ENCODE measurements at places on chromosomes 5 and 9.

GRCh38 chr9:19405771-19406170 is 3.0 kb upstream of the ACER2 start:
- DNase-seq, result no peak

GRCh38 chr9:13992138-13993088 is 321.5 kb downstream of the NFIB start:
- DNase-seq, result no peak

- peak; percentile 18 for DNase-seq
These were observed 146.3 kb downstream of the SNCAIP start for GRCh38 chr5:122458278-122458872.

DNA sequence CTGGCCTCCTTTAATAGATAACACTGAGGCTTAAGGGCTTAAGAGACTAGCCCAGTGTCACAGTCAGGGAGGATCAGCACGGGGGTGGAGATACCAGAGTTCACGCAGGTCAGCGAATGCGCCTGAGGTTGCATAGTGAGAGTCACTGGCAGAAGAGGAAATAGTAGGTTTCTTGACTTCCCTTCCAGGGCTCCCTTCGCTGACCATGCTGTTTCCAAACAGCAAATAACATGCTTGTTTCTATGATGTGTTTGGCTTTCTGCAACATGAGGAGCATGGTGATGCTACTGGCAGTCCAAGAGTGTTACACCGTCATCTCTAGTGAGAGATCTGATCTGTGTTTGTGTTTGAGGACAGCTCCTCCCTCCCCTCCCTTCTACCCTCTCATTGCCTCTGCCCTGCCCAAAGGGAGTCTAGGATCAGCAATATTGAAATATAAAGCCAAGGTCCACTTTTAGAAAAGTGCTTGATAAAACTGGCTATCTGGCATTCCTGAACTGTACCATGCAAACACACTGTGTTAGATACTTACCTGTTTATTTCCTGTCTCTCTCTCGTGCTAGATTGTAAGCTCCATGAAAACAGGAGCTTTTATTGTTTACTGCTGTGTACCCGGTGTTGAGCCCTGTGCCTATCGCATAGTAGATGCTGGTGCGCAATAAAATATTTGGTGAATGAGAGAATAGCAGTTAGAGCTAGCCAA is 12.3 kb downstream of the TLE4 start:
- DNase-seq, result no peak

GRCh38 chr9:6014670-6015270 is 654 bp downstream of the RANBP6 start:
- DNase-seq, result peak; percentile 33

- DNase-seq, result peak; percentile 65
These were observed 7.3 kb downstream of the SRFBP1 start for GRCh38 chr5:121968910-121969607.

GRCh38 chr5:82925061-82925411 is 152.2 kb downstream of the TMEM167A start:
- DNase-seq, result no peak

GRCh38 chr5:148255456-148255855 is 13.1 kb upstream of the SPINK13 start:
- no peak for DNase-seq

DNA sequence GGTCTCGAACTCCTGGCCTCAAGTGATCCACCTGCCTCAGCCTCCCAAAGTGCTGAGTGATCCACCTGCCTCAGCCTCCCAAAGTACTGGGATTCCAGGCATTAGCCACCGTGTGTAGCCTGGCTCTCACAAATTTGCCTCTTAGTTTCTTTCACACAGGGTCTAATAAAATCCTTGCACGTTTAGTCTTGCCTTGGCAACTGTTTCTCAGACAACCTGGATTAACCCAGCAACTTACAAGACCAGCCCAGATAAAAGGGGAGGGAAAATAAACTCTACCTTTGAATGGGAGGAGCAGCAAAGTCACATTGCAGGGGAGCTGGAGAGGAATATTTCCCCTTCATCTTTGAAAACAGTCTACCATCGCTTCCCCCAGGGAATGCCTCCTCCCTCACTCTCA is 29.3 kb upstream of the GNA14 start:
- no peak for DNase-seq

GRCh38 chr9:82128011-82128696 is 139.6 kb downstream of the SPATA31D1 start:
- no peak for DNase-seq

- DNase-seq, result no peak
These were observed 76.5 kb downstream of the KCTD16 start for GRCh38 chr5:144247131-144247530.

GRCh38 chr5:107310181-107310580 is 360.6 kb downstream of the EFNA5 start:
- DNase-seq, result no peak

DNA sequence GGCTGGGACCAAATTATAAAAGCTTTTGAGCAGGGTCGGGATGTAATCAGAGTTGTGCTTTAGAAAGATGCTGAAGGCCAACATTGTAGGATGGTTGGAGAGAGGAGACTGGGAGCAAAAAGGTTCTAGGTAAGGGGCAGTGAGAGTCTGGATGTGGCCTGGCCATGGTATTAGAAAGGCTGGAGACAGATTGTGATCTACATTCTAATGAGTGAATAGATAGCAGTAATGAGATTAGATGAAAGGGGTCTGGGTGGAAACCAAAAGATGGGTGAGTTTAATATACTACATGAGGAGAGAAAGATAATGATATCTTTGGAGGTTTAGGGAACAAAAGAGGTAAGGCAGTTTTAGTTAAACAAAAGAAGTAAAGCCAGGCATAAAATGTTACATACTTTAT is 88.8 kb upstream of the SH3GL2 start:
- DNase-seq, result no peak

GRCh38 chr5:130102375-130102774 is 198.1 kb downstream of the CHSY3 start:
- no peak for DNase-seq

GRCh38 chr5:14004598-14005394 is 60.3 kb upstream of the DNAH5 start:
- DNase-seq, result no peak

DNA sequence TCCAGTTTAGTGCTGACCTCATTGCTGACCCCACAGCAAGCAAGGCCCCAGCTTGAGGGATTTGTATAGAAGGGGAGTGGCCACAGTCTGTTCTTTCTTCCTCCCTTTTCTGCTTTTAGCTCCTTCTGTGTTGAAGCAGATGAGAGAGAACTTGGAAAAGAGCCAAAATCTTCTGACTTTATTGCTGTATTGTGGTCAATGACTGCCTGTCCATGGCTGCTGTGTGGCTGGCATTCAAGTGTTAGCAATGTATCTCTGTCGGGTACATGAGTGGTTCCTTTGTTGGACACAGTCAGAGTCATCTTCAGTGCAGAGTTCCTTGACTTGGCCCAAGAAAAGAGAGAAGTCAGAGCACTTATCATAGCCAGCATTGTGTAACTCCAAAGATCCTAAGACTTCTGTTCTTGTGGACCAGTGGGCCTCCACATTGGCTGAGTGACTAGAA is 154.1 kb downstream of the LRRC70 start:
- DNase-seq, result no peak

GRCh38 chr5:149683964-149684363 is 46.1 kb upstream of the PPARGC1B start:
- DNase-seq, result no peak

DNA sequence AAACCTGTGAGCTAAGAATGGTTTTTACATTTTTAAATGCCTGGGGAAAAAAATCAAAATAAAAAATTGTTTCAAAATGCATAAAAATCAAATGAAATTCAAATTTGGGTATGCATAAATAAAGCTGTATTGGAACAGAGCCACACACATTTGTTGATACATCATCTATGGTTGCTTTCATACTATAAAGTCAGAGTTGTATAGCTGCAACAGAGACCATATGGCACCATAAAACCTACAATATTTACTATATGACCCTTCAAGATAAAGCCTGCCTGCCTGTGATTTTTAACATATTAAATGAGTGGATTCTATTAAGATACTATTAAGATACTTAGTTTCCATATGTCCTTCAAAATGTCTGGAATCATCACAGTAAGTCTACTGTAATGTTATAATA is 40.0 kb downstream of the AUH start:
- DNase-seq, result no peak

DNA sequence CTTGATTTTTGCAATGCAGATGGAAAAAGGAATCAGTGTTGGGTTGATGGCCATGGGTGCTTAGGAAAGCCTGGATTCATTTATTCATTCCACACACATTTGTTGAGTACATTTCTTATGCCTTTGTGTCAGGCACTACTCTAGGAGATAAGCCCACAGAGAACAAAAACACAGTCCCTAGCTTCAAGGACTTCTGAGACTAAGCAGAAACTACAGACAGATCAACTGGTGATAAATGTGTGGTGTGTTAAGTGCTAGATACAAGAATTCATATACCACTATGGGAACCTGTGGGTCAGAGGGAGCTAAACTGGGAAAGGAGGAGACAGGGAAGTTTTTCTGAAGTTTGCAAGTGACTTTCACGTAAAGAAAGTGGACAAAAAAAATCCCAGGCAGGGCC is 119.9 kb downstream of the CEMIP2 start:
- no peak for DNase-seq

- no peak for DNase-seq
These were observed 221.7 kb downstream of the ZNF608 start for GRCh38 chr5:124524552-124525232.

DNA sequence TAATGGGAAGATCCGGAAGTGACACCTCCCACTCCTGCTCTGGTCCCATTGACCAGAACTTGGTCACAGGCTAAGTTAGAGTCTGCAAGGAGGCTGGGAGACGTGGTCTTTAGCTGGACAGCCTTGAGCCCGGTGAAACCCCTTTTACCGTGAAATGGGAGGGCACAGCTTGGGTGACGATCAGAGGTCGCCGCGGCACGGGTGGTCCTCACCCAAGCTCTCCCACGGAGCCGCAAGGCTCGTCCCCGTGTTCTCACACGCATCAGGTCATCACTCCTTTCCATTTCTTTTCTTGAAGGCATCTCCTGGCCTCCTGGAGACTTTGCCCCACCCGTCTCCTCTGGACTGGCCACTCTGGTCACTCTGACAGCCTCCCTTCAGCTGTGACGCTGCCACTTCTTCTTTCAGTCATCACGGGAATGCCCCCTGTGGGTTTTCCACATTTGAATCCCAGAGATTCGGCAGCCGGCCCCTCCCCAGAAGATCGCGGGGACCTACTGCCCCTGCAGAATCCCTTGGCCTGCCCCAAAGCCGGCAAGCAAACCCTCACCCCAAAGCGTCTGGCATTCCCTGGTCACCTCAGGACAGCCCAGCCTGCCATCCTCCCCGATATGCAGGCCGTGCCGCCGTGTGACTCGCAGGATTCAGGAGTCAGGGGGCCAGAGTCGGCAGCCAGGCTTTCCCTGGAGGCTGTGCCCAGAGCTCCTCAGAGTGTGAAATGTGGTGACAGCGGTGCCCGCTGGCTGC is 18.9 kb upstream of the EGFL7 start:
- DNase-seq, result no peak

GRCh38 chr5:139637438-139638089 is 10.6 kb upstream of the CXXC5 start:
- DNase-seq, result peak; percentile 94

DNA sequence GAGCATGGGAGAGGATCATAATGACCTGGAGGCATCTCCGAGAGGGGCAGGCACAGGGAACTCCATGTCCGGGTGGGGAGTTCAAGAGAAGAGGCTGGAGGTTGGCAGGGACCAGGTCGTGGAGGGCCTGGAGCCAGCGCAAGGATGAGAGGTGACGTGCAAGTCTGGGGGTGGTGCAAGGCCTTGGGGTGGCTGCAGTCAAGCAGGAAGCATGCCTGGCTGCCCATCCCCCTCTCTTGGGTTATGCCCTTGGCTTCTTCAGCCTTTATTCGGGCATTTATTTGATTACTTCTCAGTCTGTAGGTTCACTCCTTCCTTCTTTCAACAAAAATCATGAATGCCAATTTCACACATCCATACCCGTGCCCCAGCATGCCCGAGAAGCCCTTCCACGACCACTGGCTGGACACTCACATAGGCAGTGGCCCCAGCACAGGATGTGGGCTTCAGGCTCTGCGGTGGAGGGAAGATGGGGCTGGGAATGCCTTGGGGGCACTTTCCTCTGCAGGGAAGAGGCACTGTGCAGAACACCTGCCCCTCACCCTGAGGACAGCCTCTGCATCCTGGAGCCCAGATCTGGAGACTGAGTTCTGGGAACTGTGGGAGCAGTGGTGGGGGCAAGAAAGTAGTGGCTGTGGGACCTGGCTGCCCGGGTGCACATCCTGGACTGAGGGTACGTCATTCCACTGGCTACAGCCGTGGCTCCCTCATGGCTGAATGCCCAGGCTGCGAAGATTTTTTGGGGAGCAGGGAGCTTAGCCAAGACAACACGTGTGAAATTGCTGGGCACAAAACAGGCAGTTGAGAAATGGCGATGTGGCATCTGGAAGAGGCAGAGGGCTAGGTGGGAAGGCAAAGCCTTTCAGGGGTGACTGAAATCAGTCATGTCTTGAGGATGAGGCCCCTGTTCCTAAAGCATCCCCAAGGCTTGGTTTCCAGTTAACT is 38.6 kb downstream of the CRB2 start:
- no peak for DNase-seq

GRCh38 chr9:27665136-27665535 is 91.9 kb upstream of the C9orf72 start:
- DNase-seq, result no peak

DNA sequence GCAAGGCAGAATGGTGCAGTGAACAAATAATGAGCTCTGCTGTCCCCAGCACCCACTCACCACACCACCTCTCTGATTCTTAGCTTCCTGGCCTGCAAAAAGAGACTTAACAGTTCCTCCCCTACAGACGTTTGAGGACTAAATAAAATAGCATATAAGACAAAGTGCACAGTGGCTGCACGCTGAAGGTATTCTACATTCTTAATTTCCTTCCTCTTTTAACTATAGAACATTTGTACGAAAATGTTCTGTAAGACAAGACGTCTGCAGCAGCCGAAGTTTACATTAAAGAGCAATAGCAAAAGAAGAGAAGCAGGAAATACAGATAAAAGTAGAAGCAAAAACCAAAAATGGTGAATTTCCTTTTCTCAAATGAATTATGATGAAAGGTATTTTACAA is 15.7 kb downstream of the FBN2 start:
- DNase-seq, result no peak

DNA sequence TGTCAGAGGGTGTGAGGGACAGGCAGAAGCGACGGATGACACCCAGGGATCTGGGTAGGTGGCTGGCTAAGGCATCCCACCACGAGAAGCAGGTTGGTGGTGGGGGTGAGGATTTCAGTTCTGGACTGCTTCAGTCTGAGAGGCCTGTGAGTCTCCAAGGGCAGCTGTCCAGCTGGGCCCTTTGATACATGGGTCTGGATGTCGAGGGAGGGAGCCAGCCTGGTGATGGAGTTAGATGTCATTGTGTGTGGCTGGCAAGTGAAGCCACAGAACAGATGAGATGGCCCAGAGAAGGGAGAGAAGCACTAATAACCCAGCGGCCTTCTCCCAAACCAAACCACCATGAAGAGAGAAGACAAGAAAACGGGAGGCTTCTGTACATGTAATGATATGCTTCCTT is 11.1 kb downstream of the MED27 start:
- DNase-seq, result no peak

DNA sequence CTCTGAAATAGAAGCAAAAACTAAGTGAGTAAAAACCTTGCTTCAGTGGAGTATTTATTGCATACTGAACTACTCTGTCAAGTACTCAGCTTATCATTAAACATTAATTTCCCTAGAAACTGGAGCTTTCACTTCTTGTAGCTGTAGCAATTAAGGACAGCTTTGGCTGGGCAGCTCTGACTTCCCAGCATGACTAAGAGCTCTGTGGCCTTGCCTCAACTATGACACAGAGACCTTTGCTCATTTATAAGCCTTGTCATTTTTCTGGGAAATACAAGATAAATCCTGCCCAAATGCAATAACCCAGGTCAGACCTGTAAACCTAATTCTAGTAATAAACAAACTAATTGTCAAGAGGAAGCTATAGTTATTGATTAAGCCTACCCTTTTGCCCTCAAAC is 65.4 kb upstream of the STK32A start:
- DNase-seq, result peak; percentile 15
